ENCODE measurements at places on chromosomes 1 and 21. TPM values are rescaled to one million over a fixed set of nuclear protein-coding genes. Genes with fewer than 3 reads are reported as not detected.

WARS2 gene
- 22.1 TPM for total RNA-seq

ADCY10 gene
- total RNA-seq = under 0.01 TPM

BACH1 gene
- 138 TPM for total RNA-seq

RHCE gene
- total RNA-seq = 0.26 TPM

ATF3 gene
- total RNA-seq = 35.7 TPM

C1QC gene
- total RNA-seq = not detected

GPA33 gene
- total RNA-seq = not detected

SDHC gene
- total RNA-seq = 24.8 TPM

PGBD2 gene
- total RNA-seq = 8.2 TPM

NHLH1 gene
- total RNA-seq = not detected

FYB2 gene
- total RNA-seq = not detected

KRTAP12-2 gene
- not detected for total RNA-seq

MORN1 gene
- total RNA-seq = 10.6 TPM
